ENCODE measurements at places on chromosomes 2 and 18.

DNA sequence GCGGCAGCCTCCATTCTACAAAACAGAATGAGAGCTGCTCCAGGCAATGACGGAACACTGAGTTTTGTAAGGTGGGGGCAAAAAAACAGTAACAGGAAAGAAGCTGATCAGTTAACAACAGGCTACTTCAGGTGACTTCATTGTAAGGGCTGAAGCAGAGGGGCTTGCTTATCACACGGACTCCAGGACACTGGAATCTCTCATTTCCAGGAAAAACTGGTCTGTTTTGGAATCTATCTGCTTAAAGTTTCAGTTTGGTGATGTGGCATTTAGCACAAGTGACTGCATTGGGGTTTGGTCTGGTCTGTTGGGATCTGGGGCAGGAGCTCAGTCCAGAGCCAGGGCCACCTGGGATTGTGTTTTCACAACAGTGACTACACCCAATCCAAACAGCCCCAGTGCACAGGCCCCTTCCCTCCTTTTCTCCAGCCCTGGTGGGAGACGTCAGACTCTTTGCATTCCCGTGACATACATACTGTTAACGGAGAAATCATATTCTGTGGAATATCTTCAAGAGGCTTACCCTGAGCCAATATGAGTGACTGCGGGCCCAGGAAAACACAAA lies 14.1 kb downstream of the AMER3 start:
- DNase-seq, result no peak

DNA sequence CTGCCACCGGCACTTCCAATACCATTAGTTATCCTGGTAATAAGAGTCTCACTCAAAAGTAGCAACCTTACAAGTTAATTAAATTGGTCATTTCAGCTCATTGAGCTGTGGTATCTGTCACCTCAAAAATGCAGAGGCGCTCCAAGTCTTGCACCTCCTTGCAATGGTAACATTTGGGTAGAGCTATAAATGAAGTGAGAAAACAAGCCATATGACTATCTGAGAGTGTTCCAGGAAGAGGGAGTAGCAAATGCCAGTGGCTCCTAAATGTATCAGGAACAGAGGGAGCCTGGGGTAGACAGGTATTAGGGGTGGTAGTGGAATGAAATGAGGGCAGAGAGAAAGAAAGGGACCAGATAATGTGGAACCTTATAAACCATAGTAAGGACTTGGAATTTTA lies 6.0 kb upstream of the ZSCAN30 start:
- DNase-seq, result no peak

- DNase-seq, result no peak
Measured at GRCh38 chr18:2797951-2798350, 48.9 kb upstream of the EMILIN2 start.

- DNase-seq, result no peak
Measured at GRCh38 chr2:217953531-217953932, 49.3 kb downstream of the TNS1 start.

GRCh38 chr2:119066272-119066804 lies 92.2 kb downstream of the C1QL2 start:
- no peak for DNase-seq

GRCh38 chr2:25229279-25230197 lies 61.2 kb upstream of the POMC start:
- DNase-seq, result peak; percentile 61

DNA sequence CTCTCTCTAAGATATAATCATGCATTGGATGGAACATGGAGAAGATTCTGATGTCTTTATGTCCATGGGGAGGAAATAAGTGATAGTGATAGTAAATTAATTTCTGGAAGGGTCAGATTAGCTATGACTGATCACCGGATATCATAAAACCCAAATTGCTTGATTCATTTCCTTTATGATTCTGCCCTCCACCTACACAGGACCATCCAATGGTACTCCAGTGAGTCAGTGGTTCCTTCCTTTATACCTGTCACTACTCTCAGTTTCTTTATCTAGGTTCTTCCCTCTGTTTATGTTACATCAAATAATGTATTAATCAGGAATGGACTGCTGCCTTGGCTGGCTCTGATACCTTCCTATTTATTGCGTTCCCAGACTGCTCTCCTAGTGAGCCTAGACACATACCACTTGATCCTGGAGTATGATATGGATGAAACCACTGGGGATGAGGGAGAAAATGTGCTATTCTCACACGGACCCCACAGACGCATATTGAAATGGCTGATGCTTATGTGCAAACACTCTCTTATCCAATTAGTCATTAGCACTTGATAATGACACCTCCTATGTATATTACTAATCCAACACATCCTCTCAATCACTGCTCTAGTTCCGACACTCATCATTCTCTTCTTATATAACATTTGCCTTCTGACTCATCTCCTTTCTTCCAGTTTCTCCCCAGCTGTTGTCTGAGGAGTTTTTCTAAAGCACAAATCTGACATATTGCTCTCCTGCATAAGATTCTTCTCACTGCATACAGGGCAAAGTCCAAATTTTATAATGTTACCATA lies 315.6 kb downstream of the INSIG2 start:
- DNase-seq, result no peak

DNA sequence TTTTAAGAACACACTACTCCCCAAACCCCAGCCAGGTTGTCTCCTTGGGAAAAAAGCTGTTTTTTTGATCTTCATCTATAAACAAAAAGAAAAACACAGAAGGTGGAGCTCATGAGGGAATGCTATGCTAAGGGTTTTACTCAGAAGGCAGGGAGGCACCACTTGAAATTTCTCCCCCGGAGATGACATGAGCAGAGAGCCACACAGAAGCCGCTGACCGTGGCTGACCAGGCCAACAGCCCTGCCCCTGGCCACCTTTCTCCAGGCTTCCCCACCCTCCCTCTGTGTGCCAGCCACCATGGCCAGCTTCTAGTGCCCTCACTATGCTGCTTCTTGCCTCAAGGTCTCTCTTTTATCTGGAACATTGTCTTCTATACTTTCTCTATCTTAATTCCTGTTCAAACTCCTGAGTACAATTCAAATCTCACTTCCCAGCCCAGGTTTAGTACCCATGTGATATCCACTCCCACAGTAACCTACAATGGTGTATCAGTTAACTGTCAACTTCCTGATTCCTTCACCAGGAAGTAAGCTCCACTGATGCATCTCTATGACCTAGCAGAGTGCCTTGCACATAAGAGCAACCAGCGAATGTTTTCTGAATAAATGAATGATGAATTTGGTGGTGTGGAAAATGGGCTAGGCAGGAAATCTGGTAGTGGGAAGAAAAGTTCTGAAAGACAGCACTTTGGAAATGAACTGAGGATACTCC lies 15.3 kb downstream of the LAPTM4A start:
- DNase-seq, result no peak

- DNase-seq, result no peak
Measured at GRCh38 chr2:44549856-44550255, 188.1 kb downstream of the CAMKMT start.

DNA sequence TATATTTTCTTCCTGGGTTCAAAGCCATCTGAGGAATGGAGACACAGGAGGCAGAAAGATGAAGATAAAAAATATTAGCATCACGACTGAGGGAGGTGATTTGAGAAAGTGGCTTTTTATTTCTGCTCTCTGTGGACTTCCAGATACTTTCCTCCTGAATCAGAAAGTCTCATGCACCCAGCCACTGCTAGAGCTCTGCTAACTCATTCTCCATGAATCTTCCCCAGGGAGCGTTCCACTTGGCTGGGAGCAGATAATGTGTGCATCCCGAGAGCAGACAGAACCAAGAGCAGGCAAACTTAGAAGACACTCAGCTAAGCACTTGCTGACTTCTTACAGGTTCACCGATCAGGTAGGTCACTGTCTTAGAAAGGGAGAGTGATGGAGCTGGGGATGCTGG lies 264.1 kb upstream of the THUMPD2 start:
- DNase-seq, result no peak

DNA sequence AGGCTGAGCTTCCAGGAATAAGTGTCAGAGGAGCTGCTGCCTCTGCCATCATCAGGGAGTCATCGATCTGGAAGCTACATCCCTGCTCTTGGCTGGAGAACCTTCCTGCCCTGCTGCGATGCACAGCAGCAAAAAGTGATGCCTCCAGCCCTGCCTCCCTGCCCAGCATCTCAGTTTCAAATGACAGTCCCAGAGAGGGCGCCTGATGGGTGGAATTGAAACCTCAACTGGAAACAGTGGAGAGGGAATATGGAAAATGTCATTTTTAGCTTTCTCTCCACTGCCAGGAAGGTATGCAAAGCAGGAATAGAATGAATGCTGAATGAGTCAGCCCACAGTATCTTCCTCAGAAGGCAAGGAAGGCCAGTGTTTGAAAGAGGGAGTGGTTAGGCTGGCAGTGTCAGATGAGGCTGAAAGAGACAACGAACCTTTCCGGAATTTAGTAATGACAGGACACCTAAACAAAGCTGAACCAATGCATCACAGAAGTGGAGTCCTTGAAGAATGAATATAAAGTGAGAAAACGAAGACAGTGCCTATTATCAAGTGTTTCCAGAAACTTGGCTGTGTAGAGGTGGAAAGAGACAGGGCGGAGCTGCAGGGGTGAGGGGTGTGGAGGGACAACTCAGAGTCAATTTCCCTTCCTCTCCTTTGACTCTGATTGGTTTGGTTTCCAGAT lies 153.9 kb upstream of the NDUFV2 start:
- no peak for DNase-seq

GRCh38 chr2:119315241-119315925 lies 51.3 kb downstream of the C2orf76 start:
- DNase-seq, result no peak

- DNase-seq, result no peak
Measured at GRCh38 chr18:62880034-62880433, 164.7 kb downstream of the PHLPP1 start.

DNA sequence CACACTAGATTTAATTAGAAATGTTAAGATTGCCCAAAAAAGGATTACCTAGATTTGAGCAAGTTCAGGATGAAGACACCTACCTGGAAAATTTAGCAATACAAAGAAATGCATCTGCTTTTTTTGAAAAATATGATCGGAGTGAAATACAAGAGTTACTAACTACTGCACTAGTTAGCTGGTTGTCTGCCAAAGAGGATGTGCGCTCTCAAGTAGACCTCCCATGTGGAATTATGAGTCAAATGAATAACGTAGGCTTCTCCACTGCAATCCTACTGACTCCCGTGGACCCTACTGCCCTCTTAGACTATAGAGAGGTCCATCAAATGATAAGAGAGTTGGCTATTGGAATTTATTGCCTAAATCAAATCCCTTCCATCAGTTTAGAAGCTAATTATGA lies 2.0 kb downstream of the ANKAR start:
- DNase-seq, result no peak

GRCh38 chr2:112259509-112260294 lies 4.9 kb upstream of the ZC3H8 start:
- DNase-seq, result peak; percentile 86

- DNase-seq, result no peak
Measured at GRCh38 chr2:45288532-45289417, 279.5 kb upstream of the SIX2 start.

DNA sequence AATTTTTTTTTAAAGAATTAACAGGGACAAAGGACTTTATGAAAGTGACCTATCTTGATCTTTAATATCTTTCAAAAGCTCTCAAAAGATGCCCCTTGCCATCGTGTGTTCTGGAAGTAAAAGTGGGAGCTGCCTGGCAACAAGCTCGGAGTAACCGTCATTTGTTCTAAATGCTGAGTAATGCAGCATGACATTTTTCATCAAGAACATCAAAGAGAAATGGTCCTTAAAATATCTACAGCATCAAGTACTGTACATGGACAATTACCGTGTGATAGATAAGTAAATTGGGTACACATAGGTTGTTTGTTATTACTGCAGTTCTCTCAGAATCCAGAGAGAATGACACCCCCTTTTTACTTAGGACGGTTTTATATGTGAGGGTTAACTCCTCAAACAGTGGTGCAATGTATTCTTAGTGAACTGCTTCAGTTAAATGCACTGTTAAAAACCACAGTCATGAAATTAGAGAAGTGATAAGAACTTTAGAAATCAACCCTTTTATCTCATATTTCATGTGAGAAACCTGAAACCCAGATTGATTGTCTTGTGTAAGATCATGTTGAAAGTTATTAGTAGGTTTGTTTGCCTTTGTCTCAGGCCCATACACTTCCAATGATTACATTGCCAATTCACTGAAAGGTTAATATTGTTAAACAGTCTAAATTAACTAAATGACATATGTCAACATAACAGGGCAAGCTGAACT lies 90.6 kb upstream of the HNMT start:
- no peak for DNase-seq

GRCh38 chr2:67930156-67930555 lies 132.6 kb downstream of the C1D start:
- no peak for DNase-seq

DNA sequence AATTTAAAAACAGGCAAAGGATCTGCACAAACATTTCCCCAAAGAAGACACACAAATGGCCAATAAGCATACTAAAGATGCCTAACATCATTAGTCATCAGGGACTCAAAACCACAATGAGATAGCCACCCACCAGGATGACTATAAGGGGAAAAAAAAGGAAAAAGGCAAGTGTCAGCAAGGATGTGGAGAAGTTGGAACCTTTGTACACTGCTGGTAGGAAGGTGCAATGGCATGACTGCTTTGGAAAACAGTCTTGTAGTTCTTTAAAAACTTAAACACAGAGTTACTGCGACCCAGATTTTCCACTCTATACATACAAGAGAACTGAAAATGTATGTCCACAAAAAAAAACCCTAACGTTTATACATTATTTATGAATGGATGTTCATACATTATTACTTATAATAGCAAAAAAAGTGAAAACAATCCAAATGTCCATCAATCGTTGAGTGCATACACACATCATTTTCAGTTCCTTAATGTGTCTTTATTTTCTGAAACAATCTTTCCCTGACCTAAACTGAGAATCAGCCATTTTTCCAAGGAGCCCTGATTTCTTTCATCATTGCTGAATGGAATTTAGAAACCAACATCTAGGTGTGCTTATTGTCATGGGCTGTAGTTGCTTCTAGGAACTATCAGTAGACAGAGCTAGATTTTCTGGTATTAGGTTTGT lies 64.7 kb upstream of the TLK1 start:
- no peak for DNase-seq

- DNase-seq, result no peak
Measured at GRCh38 chr2:86413296-86414094, 27.7 kb upstream of the KDM3A start.

DNA sequence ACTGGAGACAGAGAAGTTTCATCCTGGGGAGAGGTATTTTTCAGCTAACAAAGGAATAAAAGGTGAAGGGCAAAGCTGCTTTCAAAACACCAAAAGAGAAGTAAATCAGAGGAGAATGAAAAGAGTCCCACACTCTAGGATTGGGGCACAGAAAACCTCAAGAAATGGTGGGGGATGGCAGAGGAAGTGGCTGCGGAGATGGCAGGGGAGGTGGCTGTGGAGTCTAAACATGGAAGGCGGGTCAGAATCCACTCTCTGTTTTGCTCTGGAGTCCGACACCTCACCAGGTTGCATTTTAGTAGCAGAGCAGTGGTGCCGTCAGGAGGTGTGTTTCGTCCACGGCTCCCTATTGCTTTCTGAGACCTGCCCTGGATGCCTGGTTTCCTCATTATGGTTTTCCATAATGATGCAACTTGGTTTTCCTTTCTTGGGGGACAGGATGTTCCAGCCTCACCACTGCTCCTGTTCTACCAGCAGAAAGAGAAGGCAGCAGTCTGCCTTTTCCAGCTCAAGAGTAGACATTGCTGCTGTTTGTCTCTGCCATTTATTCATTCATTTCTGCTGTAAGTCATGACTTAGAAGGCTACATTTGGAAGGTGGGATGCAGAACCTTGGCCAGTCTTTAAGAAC lies 188.7 kb downstream of the ANKRD44 start:
- DNase-seq, result no peak

GRCh38 chr18:44900627-44901026 lies 219.9 kb downstream of the SETBP1 start:
- no peak for DNase-seq

Measured in right forelimb (tissue), 1 donor.